Stimulated activated CD8-positive, alpha-beta memory T cell treated with anti-CD3 and anti-CD28 coated beads, Interleukin-7, amount 100 ng/mL, for 24 hours (primary cell): ENCODE measurements at places on chromosomes 3 and 15.

DNA sequence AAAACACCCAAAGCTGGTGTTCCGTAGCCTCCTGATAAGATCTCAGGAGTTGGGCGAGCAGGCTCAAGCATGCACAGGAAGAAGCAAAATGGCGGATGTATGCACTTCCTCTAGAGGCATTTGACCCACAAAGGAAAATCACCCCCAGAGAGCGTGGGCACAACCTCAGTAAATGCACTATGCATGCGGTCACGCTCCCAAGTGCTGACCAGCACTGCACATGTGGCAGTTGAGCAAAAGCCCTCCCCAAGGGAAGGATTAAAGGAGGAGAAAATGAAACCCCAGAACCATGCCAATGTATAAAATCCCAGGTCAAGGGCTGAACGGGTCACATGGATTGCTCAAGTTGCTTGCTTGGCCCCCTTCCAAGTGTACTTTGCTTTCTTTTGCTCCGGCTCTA lies 289.4 kb upstream of the IGF1R start:
- DNase-seq: no peak

DNA sequence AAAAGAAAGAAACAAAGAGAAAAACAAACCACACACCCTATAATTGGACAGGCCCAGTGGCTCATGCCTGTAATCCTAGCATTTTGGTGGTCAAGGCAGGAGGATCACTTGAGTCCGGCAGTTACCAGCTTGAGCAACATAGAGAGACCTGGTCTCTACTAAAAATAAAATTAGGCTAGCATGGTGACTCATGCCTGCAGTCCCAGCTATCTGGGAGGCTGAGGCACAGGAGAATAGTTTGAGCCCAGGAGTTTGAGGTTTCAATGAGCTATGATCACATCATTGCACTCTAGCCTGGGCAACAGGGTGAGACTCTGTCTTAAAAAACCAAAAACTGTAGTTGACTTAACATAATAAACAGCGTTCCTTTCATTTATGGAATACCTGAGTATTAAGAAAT lies 72.3 kb upstream of the ST3GAL6 start:
- DNase-seq: no peak

- DNase-seq: no peak
Measured at GRCh38 chr3:108406661-108407206, 103.7 kb downstream of the MYH15 start.

DNA sequence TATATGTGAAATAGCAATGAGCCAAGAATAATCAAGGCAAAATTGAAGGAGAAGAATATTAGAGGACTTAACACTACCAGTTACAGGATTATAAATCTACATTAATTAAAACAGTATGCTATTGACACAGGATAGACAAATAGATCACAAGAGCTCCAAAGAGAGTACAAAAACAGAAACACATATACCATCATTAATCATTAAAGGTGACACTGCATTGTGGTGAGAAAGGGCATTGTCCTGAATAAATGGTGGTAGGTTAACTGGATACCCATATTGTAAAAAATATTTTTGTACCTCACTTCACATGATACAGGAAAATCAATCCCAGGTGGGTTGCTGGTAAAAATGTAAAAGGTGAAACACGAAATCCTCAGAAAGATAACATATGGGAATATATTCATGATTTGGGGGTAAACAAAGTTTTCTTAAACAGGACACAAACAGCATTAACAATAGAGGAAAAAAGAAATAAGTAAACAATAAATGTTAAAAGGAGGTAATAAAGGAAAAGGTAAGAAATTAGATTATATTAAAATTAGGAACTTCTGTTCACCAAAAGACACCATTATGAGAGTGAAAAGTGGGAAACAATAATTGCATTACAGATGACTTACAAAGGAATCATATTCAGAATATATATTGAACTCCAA lies 145.2 kb downstream of the THRB start:
- DNase-seq: no peak

DNA sequence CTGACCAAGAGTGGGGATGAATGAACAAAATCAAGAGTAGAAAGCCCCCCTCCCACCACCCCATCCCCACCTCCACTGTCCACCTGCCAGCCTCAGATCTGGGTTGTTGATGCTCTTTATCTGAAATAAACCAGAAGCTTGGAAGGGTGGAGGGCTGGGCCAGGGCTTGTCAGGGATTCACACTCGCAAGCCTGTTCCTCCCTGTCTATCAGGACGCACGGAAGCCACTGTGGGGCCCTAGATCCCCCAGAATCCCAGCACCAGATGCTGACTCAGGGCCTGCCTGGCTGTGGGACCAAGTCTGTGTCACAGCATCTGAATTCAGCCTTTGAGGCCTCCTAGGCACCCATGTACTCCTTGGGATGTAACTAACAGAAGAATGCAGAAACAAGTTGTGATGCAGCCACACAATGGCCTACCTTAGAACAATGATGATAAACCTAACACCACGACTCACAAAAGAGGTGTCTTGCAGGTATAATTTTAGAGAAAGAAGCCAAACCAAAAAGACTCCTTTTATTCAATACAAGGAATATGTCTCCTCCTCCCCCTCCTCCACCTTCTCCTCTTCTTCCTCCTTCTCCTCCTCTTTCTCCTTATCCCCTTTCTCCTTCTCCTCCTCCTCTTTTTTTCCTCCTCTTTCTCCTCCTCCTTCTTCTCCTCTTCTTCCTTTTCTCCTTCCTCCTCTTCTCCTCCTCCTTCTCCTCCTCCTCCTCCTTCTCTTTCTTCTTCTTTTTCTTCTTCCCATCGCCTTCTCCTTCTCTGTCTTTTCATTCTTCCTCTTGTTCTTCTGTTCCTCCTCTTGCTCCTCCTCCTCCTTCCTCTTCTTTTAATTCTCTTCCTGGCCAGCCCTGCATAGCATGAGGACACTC lies 234.7 kb downstream of the PLCL2 start:
- no peak for DNase-seq

DNA sequence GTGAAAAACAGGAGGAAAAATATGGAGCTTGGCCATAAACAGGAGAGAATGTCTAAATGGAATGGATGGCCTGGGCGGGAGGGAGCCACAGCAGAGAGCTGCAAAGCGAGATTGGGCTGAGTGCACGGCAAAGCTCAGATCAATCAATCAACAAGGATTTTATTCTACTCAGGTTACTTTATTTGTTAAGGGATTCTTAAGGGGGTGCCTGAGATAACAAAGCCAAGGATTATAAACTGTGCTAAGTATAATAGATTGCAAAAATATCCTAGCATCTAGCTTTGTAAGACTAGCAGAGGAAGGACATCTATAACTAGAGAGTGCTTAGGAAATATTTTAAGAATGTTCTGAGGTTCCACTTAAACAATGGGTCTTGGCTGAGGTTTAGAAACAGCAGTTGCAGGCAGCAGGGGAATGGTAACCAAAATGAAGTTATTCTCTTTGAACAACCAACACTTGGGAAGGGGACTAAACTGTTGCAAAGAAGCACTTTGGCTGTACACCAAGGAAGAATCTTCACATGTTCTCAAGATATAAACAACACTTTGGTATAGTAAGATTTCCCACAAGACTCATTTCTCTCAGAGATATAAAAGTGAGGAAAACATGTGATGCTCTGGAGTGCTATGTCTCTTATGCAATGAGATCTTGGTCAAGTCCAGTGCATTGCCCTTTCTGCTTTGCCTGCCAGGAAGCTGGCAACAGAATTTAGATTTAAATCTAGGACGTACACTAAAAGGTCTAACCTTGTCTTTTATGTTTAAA lies 35.5 kb downstream of the TMEM212 start:
- DNase-seq: no peak

GRCh38 chr3:47225310-47225906 lies 57.2 kb downstream of the KIF9 start:
- DNase-seq: no peak

DNA sequence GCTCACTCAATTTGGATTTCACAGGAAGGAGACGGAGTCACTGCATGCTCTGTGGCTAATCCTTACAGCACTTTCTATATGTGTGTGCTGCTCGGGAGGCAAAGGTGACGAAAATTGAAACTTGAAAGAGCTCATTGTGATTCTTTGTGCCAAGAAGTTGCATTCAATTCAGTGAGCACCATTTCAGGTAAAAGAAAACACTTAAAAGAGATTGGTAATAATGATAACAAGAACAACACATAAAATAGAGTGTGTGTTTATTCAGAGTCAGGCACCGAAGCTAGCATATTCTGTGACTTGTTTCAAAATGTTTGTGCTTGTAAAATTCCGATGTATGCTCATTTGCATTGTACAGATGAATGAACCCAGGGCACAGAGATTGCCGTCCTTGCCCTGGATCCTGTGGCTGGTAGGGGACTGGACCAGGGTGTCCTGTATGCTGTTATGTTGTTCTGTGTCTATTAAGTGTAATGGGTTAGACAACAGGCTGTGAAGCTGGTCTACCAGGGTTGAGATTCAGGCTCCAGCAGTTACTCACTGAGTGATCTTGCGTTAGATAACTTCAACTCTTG lies 193.3 kb upstream of the PROK2 start:
- DNase-seq: no peak

GRCh38 chr15:78617076-78617475 lies 3.7 kb downstream of the CHRNA3 start:
- DNase-seq: no peak
